Fibroblast of skin of left biceps (primary cell): ENCODE measurements at places on chromosomes 7 and 10.

DNA sequence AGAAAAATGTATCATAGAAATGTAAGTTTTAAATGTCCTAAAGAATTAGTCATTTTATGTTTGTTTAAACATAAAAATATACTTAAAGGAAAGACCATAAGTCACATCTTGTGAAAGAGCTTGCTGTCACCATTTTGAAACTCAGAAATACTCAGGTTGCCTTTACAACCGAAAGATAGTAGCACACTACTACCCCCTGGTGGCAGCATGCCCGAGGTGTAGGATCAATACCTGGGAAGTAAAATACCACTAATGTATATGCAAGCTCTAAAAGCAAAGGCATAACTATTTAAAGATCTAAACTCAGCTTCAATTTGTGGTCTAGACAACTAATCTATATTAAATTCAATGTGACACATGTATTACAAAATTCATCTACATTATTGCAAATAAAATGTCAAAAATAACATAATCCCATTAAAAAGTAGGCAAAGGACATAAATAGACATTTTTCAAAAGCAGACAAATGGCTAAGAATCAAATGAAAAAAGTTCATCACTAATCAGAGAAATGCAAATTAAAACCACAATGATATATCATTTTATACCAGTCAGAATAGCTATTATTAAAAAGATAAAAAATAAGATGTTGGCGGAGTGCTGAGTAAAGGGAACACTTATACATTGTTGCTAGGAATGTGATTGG lies 47.7 kb upstream of the FGL2 start:
- no peak for DNase-seq

- DNase-seq, result no peak
Measured at GRCh38 chr7:128841921-128842673, 11.9 kb downstream of the FLNC start.

DNA sequence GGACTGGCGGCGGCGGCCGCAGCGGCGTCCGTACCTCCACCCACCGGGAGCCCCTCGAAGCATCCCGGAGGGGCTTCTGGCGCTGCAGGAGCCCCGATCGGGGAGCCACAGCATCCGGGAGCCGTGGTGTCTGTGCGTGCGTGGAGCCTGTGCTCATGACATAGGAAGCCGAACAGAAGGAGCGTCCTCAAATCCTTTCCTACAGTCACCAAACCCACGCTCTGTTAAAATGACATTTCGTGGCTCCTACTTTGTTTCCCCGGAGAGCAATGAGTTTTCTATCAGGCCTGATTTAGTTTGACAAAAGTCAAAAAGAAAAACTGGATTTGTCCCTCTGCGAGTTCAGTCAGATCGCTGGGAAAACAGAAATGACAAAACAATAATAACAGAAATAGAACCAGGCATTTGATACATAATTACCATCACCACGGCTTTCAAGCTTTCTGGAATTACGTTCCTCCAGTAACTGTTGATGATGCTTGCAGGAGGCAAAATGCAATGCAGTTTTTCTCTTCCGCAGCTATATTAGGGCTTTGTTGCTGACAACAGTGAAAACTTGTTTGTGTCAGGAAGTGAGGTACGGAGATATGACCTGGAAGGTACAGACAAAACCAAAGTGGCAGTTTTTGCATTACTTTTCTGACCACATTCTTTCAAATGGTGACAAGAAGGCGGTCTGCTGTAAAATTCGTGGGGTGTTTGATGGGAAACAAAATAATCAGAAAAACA lies 219.3 kb upstream of the MKLN1 start:
- DNase-seq, result no peak

DNA sequence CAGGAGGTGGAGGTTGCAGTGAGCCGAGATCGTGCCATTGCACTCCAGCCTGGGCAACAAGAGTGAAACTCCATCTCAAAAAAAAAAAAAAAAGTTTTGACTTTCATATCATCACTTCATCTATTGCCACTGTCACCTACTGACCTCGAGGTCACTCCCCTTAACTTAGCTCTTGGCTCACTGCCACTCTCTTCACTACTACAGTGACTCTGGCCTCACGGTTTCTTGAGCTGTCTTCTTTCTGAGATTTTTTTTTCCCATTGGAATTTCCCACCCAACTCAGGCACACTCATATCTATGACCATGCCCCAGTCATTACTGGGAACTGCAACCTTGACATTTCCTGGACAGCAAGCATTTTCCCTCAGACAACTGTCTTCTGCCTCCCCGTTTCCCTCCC lies 42.6 kb upstream of the C7orf33 start:
- no peak for DNase-seq

DNA sequence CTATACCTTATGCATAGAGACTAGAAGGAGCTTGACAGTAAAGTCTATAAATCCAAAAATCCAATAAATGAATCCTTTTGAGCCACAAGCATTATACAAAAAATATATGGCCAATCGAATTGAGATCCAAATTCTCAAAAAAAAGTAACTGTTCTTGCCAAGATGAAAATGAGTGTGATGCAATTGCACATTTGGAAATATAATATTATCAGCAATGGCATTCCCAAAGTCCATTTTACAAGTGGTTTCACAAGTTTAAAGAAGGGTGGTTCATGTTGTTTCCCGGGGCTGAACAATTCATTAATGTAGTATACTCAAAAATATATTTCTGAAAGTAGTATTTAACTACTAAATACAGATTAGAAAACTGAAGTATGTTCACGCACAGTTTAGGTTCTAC lies 7.3 kb downstream of the RP9 start:
- DNase-seq, result no peak

- no peak for DNase-seq
Measured at GRCh38 chr10:83724471-83725241, 414.7 kb upstream of the GHITM start.

GRCh38 chr7:91206361-91206960 lies 57.8 kb upstream of the FZD1 start:
- no peak for DNase-seq

GRCh38 chr7:13279854-13280435 lies 592.5 kb downstream of the ARL4A start:
- no peak for DNase-seq

DNA sequence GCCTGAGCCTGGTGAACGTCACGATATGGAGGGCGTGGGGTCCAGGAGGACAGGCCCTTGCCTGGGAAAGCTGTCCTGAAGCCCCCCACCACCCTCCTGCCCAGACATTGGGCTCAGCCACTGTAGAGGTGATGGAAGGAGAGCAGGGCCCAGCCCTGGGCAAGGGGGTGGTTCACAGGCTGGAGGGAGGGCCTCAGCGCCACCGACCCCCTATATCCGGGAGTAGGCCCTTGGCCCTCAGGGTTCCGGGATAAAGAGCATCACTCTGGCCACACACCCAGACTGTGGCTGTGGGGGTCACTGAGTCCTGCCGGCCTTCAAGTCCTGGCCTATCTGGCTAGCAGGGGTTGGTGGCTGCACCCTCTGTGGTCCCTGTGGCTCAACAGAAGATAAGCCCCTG lies 55.3 kb upstream of the GTF2IRD1 start:
- no peak for DNase-seq

- no peak for DNase-seq
Measured at GRCh38 chr7:46387646-46388045, 466.6 kb upstream of the IGFBP3 start.

DNA sequence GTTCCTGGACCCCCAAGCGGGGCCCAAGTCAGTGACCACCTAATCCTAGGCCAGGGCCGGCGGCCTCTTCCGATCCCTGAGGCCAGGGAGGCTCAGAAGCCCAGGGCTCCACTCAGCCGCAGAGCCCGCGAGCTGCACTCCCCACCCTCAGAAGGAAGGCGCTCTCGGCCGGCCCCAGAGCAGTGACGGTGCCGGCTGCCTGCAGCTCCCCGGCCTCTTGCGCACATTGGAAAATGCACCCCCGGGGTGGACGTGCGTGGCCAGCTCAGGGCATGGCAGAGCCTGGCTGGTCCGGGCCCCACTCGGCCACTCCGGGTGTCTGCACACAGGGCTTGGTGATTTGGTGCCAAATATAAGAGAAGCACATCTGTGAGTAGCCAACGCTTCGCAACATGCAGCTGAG lies 269.1 kb downstream of the PTPRN2 start:
- no peak for DNase-seq

DNA sequence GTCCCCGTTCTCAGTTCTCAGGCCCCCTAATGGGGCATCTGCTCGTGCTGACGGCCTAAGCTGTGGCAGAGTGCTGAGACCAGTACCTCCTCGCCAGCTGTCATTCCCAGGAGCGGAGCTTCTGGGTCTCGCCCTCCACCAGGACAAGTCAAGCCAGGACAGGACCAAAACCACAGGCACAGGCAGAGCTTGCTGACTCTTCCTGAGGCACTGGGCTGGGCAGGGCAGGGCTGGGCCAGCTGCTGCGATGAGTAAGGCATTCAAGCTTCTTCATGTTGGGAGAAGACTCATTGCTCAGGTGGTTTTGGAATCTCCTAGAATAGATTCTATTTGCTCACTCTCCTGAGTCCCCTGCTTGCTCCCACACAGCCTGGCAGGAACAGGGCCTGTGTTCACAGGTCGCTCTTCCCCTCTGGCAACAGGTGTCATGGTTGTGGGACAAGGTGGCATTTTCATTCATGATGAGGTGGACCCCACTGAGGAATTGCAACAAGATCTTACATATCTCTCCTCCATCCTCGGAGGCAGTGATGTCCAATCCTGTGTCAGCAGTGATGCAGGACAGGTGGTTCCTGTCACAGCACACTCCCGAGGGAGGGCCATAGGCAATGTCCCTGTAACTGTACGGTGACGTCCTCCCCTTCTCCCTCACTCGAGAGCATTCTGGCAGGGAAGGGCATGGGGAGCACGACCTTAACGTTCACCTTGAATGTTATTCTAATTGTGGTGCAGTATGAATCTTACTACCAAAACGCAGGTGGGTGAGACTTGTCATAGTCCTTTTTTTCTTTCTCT lies 17.0 kb upstream of the SH3PXD2A start:
- no peak for DNase-seq

DNA sequence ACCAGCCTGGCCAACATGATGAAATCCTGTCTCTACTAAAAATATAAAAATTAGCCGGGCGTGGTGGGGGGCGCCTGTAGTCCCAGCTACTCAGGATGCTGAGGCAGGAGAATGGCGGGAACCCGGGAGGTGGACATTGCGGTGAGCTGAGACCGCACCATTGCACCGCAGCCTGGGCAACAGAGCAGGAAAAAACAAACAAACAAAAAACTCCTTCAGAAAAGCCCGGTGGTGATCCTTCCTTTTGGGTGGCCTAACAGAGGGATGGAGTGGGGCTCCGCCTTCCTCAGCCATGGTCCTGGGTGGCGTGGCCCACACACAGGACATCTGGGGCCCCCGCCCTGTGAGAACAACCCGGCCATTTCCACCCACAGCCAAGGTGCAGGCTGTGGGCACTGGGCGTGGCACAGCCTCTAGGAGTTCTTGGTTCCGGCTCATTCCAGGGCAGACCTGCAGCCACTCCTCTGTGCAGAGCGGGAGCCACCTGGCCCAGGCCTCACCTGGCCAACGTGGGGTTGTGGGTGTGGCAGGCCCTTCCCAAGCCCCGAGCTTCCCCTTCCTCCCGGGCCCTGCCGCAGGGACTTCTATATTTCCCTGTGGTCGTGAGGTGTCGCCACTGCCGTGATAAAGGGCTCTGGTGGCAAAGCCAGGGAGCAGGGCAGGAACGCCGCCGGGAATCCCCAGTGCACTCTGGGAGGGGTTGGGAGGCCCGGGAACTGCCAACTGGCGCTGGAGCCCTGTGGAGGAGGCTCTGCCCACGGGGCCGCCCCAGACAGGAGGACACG lies 37.6 kb downstream of the GET4 start:
- no peak for DNase-seq

GRCh38 chr7:25067726-25068501 lies 57.1 kb downstream of the CYCS start:
- no peak for DNase-seq

- DNase-seq, result no peak
Measured at GRCh38 chr7:128322040-128322643, 21.6 kb downstream of the RBM28 start.

- DNase-seq, result no peak
Measured at GRCh38 chr10:19658131-19658530, 158.1 kb upstream of the PLXDC2 start.

DNA sequence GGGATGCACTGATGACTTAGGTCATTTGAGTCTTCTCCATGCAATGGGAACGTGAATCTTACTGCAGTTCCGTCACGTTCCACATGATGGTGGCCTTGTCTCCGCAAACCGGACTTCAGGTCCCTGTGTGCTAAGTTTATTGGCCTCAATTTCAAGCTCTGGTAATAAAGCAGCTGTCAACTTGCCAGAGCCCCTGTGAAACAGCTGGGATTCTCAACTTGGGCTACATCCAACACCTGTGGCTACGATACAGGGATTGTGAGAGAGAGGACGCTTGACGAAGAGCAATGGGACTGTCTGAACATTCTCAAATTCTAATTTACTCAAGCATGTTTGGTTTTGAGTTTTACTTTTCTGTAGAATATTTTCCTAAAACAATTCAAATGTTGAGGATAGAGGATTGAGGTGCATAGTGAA lies 174.2 kb downstream of the PTN start:
- DNase-seq, result peak; percentile 42

- no peak for DNase-seq
Measured at GRCh38 chr7:105151152-105151551, 137.1 kb downstream of the KMT2E start.

DNA sequence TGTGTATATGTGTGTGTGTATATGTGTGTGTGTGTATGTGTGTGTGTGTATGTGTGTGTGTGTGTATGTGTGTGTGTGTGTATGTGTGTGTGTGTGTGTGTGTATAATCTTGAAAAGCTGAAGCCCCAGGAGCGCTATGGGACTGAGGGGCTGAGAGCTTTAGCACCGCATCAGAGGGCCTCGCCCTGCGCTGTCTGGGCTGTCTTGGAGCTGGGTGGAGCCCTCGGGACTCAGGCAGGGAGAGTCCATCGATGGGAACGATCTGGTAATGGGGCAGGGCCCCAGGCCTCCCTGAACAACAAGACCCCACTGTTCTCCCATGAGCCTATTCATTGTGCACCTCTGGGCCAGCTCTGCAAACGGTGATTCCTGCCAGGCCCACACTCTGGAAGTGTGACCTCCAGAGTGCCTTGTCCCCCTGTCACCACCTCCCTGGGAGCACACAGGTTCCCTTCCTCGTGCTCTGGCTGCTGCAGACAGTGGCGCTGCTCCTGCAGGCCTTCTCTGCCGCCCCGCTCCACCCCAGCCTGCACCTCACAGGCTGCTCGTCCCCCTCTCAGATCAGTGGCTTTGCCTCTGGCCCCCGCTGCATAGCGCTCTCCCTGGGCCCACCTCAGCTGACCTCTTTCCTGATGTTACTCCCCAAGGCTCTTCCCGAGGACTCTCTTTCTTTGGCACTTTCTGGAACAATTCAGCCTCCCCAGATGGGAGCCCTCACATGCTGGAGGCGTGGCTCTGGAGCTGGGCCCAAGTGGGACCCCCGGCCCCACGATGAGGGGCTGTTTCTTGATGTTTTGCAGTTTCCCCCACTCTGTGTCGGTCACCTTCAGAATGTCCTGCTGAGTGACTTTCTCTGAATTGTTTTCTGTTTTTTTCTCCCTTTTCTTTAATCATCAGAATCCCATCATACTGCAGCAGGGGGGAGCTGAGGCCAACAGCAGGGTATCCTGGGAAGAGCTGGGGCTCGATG lies 542.2 kb upstream of the FOXK1 start:
- no peak for DNase-seq
